ENCODE measurements at places on chromosomes 16 and 17. TPM values are rescaled to one million over a fixed set of nuclear protein-coding genes. Genes with fewer than 3 reads are reported as not detected.

Gene RCVRN
- total RNA-seq: not detected

Gene CHD9NB
- 3.3 TPM for total RNA-seq

Gene ITGA2B
- 0.31 TPM for total RNA-seq

Gene NT5M
- total RNA-seq: 1.6 TPM

Gene PYDC1
- total RNA-seq: not detected

Gene RAB40C
- total RNA-seq: 12.6 TPM

Gene TLCD3B
- 1.9 TPM for total RNA-seq

Gene EFNB3
- 7.6 TPM for total RNA-seq

Gene GUCY2D
- not detected for total RNA-seq

Gene NUP88
- total RNA-seq: 46.6 TPM

Gene HBZ
- not detected for total RNA-seq

Gene CRAMP1
- total RNA-seq: 18.0 TPM

Gene ACE
- total RNA-seq: 1.0 TPM

Gene RPH3AL
- 3.7 TPM for total RNA-seq

Gene TMEM220
- 1.3 TPM for total RNA-seq

DNA sequence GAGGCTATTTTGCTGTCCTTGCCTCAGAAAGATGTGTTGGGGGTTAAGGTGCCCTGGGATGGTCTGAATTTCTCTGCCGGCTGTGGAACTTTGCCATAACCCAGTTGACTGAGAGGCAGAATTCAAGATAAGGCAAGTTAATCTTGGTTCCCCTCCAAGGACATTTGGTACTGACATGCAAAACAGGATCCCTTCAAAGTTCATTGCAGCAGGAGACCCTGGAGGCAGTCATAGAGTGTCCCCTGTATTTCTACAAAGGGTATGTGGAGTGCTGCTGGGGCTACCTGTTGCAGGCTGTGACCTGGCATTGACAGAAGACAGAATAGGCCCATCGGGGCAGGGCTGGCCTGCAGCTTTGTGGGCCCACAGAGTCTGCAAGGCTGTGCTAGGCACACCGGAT lies 135.6 kb upstream of the IRX3 start:
- no peak for DNase-seq

GRCh38 chr17:71942626-71943025 lies 178.2 kb upstream of the SOX9 start:
- no peak for DNase-seq

DNA sequence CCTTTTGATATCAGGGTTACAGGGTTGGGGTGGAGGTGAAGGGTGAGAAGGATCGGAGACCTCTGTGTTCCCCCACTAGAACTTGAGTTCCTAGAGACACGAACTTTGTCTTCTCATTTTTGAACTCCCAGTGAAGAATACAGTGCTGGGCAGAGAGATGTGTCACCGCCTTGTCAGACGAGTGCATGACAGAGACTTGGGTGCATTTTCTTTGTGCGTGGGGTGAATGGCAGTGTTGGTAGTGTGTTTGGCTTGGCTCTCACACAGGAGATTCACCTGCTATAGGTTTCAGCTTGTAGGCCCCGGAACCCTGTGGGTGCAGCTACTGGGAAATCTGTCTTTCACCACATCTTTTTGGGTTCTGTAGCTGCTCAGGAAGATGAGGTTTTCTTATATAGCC lies 40.0 kb upstream of the CCR7 start:
- DNase-seq: no peak

GRCh38 chr17:79990051-79990592 lies 45.5 kb downstream of the TBC1D16 start:
- no peak for DNase-seq

DNA sequence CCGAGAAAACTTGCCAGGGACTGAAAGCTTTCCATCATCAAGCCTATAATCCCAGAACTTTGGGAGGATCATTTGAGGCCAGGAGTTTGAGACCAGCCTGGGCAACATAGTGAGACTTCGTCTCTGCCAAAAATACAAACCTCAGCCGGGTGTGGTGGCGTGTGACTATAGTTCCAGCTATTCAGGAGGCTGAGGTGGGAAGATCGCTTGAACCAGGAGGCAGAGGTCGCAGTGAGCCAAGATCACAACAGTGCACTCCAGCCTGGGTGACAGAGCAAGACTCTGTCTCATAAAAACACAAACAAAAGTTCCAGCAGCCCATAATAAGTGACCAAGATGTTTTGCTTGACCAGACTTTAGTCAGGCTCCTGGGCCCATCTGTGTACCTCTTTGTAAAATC lies 1.9 kb downstream of the MEAK7 start:
- DNase-seq: peak; percentile 14

- peak; percentile 82 for DNase-seq
Observed at GRCh38 chr16:84478172-84478947, 26.1 kb downstream of the MEAK7 start.

DNA sequence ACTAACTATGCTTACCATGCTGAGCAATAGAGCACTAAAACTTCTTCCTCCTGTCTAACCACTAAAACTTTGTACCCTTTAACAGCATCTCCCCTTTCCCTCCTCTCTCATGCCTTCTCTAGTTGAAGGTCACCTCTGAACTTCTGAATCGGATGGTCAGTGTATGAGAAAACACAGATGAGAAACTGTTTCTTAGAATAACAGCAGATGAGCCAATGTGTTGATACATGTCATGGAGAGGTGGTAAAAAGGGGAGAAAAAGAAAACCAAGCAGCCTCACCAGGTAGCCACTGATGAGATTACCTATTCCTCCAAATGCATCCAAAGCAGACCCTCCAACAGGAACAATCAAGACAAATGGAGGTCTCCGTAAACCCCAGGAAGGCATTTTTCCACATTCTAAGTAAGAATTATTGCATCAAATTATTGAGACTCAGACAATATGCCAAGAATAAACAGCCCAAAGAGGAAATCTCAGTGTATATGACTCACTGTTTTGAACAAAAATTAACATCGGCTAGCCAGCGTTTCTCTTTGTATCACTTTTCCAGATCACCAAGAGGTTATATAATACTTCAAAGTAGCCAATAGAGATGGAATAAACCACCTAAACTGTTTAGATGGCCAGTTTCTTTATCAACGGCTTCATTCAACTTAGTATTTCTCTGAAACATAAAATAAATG lies 793.3 kb upstream of the SOX9 start:
- DNase-seq: peak; percentile 69

- no peak for DNase-seq
Observed at GRCh38 chr17:72457712-72458111, 336.9 kb downstream of the SOX9 start.

GRCh38 chr17:9200699-9201359 lies 179.5 kb downstream of the NTN1 start:
- no peak for DNase-seq

- no peak for DNase-seq
Observed at GRCh38 chr16:69706975-69707340, 19.4 kb downstream of the NQO1 start.

- DNase-seq: no peak
Observed at GRCh38 chr17:40596261-40596919, 31.1 kb upstream of the CCR7 start.

DNA sequence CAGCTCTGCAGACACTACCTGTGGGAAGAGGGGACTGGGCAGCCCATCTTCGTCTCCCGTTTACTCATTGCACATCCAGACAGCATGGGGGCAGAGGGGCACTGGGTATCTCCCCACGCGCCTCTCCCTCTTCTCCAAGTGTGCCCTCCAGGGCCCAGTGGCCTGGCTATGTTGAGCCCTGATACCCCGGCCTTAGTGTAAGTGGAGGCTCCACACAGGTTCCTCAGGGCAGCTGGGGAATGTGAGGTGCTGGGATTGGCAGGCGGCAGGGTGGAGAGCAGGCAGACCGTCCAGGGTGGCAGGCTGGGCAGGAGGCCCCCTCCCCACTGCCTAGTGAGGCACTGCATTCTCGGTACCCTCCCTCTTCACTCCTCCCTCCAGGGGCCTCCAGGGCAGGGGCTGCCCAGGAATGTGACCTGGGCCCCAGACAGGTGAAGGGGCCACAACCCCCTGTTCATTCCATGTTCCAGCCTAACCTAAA lies 13.2 kb upstream of the NAGLU start:
- no peak for DNase-seq

GRCh38 chr16:28139530-28139929 lies 72.2 kb downstream of the XPO6 start:
- DNase-seq: no peak

- DNase-seq: no peak
Observed at GRCh38 chr16:2853531-2854073, 4.4 kb downstream of the PRSS22 start.

GRCh38 chr16:52529226-52529625 lies 17.7 kb downstream of the TOX3 start:
- DNase-seq: no peak

DNA sequence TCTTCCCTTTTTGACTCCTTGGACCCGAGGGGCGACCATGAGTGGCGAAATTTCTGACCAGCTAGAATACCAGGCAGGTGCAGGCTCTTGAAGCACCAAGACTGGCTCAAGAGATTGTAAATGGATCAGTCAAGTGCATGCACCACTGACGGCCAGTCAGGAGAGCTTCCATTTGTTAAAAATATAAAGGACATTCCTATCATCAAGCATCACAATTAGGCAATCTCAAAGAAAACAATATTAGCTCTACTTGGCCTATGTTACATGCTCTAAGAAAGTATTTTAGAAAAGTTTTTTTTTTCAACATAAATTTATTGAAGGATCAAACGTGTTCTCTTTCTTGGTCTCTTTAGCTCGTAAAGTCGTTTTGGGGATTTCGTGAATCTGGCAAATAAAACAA lies 1.5 kb upstream of the PRKCA start:
- no peak for DNase-seq

DNA sequence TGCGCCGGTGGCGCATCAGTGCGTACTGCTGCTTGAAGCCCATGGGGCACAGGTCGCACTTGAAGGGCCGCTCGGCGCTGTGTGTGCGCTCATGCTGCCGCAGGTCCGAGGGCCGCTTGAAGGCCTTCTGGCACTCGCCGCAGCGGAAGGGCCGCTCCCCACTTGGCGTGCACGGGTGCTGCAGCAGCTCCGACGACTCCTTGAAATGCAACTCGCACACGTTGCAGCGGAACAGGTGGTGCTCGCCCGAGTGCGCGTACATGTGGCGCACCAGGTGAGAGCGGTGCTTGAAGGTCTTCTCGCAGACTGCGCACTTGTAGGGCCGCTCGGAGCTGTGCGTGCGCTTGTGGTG lies 3.3 kb downstream of the ZNF319 start:
- DNase-seq: no peak

DNA sequence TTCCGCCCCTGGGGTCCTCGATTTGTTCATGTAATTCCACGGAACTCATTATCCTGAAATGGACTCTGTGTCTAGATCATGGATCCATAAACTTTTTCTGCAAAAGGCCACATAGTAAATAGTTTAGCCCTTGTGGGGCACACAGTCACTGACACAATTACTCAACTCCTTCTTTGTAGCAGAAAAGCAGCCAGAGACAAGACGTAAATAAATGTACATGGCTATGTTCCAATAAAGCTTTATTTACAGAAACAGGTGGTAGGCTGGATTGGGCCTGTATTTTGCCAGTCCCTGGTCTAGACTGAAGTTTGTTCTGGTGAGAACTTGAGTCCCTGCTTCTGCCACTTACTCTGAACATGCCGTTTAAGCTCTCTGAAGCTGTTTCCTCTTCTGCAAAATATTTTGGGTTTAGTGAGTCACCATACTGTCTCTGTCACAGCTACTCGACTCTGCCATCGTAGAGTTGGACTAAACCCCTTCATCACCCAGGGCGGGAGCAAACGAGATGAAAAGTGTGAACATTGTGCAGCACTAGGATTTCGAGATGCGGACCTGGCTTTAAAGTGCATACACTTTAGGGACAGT lies 61.9 kb upstream of the FOXF1 start:
- DNase-seq: no peak

GRCh38 chr17:20960871-20961270 lies 81.9 kb downstream of the USP22 start:
- DNase-seq: no peak

GRCh38 chr17:11294826-11295225 lies 53.8 kb downstream of the SHISA6 start:
- no peak for DNase-seq

GRCh38 chr16:81237282-81237681 lies 1.2 kb upstream of the BCO1 start:
- DNase-seq: peak; percentile 83

DNA sequence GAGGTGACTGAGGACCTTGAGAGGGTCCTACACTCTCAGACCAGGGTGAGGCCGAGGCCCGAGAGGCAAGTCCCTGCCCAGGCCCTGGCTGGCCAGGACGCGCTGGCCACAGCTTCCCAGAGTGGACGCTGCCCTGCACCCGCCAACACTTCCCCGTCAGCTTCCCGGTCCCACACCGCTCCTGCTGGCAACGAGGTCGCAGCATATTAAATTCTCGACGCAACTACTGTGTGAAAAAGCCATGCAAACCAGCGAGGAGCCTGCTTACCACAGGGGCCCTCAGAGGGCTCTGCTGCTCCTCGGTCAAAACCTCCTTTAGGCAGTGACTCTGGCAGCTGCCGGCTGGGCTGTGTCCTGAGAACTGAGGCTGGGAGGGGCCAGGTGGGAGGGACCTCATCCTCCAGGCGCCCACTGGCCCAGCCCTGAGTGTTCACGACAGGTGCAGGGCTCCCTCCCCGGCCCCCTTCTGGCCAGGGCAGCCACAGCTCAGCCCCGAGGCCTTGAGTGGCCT lies 2.1 kb upstream of the TEX19 start:
- DNase-seq: no peak

GRCh38 chr17:2904135-2904534 lies 107.9 kb downstream of the RAP1GAP2 start:
- peak; percentile 22 for DNase-seq

- DNase-seq: peak; percentile 52
Observed at GRCh38 chr17:45143767-45144198, 4.5 kb upstream of the HEXIM1 start.

- peak; percentile 52 for DNase-seq
Observed at GRCh38 chr17:76726776-76727718, at the start of gene METTL23. Gene METTL23, plus strand, starts transcription at chr17:76726839. Its CDS starts 2,872 bp downstream, at chr17:76729711.

DNA sequence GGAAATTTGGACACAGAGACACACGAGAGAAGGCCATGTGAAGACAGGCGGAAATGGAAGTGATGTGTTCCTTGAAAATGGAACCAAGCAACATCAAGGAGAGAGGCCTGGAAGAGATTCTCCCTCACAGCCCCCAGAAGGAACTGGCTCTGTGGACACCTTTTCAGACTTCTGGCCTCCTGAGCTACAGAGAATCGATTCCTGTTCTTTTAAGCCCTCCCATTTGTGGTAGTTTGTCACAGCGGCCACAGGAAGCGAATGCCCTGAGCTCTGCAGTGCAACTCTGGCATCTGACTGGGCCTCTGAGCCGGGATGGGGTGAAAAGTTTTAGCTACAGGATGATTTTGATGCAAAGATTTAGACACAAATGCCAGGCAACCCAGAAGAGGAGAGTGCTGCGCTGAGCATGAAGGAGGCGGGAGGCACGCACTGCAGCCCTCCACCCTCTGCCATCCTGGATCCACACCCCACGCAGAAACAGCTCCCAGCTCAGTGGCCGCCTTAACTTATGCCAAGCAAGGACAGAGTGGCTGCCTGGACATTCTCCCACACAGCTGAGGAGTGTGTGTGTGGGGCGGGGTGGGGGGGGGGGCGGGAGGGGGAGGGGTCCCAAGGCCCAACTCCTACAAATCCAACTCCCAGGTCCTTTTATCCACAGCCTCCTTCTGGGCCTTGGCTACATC lies 2.2 kb downstream of the TIMP2 start:
- no peak for DNase-seq

All from astrocyte (in vitro differentiated cells and primary cell).